ENCODE measurements at places on chromosomes 5 and 9. TPM values are rescaled to one million over a fixed set of nuclear protein-coding genes. Genes with fewer than 3 reads are reported as not detected.

- H3K27me3 ChIP-seq, result no peaks in the 10 kb centered on the region
- no peaks in the 10 kb centered on the region for H3K36me3 ChIP-seq
- H3K4me1 ChIP-seq, result peaks cover 7% of the 10 kb centered on the region
- no peak overlapping the region for H3K27ac ChIP-seq
- peak; percentile 86 for DNase-seq
- no peak overlapping the region for H3K4me3 ChIP-seq
These were observed 33.8 kb downstream of the MFAP3 start for GRCh38 chr5:154072414-154073171.

DNA sequence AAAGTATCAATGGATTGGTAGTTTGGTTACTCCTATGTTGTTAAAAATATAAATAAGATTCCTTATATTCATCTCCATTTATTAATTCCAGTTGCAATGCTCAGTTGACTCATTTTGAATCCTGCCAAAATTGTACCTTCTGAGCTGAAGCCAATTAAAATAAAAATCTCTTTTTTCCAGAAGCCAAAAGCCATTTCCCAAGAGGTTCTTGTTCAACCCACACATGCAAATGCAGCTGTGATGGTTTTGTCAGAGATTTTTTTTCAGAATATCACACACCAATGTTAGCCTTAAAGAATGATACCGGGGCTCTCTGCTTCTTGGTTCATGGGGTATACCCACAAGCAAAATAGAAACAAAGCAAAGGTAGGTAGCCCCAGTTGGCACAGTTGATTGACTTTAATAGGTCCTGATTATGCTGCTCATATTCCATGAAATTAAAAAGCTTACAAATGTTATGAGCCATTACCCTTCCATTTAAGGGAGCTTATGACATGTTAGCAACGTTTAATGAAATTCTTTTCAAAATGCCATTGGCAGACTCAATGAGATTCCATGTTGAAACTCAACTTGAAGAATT, 208.0 kb downstream of the SGCD start:
- no peaks in the 10 kb centered on the region for H3K36me3 ChIP-seq
- H3K27me3 ChIP-seq, result no peaks in the 10 kb centered on the region
- DNase-seq, result no peak
- no peaks in the 10 kb centered on the region for H3K4me1 ChIP-seq
- no peak overlapping the region for H3K4me3 ChIP-seq

GRCh38 chr9:14912859-14913258, 2.6 kb upstream of the FREM1 start:
- H3K27me3 ChIP-seq, result no peaks in the 10 kb centered on the region
- H3K4me1 ChIP-seq, result peaks cover 33% of the 10 kb centered on the region
- no peak overlapping the region for H3K27ac ChIP-seq
- H3K36me3 ChIP-seq, result no peaks in the 10 kb centered on the region

DNA sequence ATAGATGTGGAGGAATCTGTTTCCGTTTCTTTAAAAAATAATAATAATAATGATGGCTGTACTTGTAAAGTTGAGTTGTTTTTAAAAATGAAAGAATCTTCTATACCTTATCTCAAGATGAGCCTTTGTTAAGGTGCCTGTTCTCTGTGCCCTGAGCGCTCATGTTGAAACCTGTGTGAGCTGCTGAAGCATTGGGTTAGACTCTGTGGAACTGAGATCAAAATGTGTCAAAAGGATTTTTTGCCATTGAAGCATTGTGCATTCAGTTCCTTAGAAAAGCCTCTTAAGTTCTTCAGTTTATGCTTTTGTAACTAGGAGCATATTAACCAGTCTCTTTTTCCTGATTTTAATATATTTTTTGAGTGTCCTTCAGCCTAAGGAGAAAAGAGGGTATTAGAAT, 67.7 kb downstream of the NUP214 start:
- H3K4me1 ChIP-seq, result no peaks in the 10 kb centered on the region
- H3K4me3 ChIP-seq, result no peak overlapping the region
- H3K27ac ChIP-seq, result no peak overlapping the region
- H3K36me3 ChIP-seq, result peaks cover 34% of the 10 kb centered on the region
- no peak for DNase-seq

DNA sequence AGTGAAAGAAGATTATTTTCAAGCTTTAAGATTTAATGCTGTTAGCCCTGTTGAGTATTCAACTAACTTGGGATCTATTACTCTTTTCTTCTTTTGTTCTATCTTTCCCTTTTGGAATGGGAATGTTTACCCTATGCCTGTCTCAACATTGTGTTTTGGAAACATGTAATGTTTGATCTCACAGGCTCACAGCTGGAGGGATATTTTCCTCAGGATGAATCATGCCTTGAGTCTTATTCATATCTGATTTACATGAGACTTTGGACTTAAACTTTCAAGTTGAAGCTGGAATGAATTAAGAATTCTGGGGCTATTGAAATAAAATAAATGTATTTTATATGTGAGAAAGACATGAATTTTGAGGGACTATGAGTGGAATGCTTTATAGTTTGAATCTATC, 607.8 kb upstream of the PTGER4 start:
- no peak for DNase-seq
- no peaks in the 10 kb centered on the region for H3K27me3 ChIP-seq
- no peaks in the 10 kb centered on the region for H3K4me1 ChIP-seq
- H3K4me3 ChIP-seq, result no peak overlapping the region
- H3K36me3 ChIP-seq, result no peaks in the 10 kb centered on the region

DNA sequence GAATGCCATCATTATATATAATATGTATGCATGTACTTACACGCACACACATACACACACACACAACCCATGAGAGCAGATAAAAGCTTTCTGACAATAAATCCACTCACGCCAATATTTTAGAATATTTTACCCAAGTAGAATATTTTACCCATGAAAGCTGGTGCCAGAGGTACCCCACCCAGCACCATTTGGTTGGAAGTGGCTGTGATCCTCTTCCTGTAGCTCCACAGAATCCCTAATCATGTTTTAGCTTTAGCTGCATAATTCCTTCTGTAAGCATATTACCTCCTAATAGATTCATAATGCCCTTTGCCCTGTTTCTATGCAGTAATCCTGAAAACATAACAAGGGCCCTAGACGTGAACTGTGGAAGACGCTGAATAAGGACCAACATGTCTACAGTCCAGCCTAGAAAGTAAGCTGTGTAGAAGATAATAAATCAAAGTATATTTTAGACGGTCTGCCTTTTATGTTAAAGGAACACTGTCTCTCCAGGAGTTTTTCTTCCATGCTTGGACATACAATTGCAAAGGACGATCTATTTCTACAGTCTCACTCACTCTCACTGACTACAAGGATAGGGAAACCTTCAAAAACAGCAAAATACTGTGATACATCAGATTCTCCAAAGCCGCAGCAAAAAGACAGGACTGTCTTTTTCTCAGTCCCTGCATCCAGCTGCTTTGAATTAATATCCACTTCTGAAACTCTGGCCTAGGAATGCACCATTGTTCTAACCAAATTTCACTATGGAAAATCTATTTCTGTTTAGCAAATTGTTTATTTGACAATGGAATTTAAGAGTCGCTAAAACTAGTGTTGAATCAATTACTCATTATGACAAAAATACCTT, 98.2 kb downstream of the USP20 start:
- no peaks in the 10 kb centered on the region for H3K36me3 ChIP-seq
- DNase-seq, result no peak
- 0 out of 2 replicates have a peak overlapping the region, but pooled peaks have one; percentile 9 for H3K27ac ChIP-seq
- H3K4me3 ChIP-seq, result no peak overlapping the region
- H3K4me1 ChIP-seq, result peaks cover 29% of the 10 kb centered on the region

DNA sequence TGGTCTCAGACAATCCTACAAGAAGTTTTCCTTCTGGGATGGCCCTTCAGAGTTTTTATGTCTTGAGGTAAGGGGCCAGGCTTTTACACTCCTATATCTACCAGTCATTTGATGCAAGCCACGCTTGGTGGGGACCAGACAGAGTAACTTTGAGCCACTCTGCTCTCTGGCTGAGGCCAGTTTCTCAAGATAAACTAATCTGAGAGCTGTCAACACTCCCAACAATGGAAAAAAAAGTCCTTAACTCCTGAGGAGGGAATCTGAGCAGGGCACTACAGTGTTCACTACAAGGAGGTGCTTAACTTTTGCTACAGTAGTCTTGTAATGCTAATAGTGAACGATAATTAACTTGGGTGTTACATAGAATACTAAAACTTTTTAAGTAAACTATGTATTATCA, 62.7 kb downstream of the MRPS30 start:
- no peak for DNase-seq
- H3K27ac ChIP-seq, result no peak overlapping the region
- no peak overlapping the region for H3K4me3 ChIP-seq
- no peaks in the 10 kb centered on the region for H3K36me3 ChIP-seq

DNA sequence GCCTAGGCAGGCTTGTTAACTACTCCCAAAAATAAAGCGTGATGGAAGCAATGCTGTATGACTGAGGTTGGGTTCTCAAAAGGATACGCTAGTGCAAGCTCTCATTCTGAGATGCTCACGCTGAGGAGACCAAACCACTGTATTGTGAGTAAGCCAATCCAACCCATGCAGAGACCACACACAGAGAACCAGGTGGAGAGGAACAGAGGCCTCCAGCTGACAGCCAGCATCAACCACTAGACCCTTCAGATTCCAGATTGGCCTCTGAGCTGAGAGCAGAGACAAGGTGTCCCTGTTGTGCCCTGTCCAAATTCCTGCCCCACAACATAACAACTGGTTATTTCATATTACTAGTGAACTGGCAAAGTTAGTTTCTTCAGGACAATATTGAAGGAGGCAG, 4.5 kb downstream of the TSTD2 start:
- H3K27me3 ChIP-seq, result no peaks in the 10 kb centered on the region
- peaks cover 12% of the 10 kb centered on the region for H3K36me3 ChIP-seq
- H3K27ac ChIP-seq, result no peak overlapping the region

Gene IL31RA
- total RNA-seq, result not detected

Gene FAM153A
- not detected for total RNA-seq

Gene ADAMTS2
- 6.4 TPM for total RNA-seq

Gene SPACA9
- 0.78 TPM for total RNA-seq

Gene RNF180
- total RNA-seq, result 4.2 TPM

Data from GM23338 (cell line).